ENCODE measurements at places on chromosomes 6 and 20. TPM values are rescaled to one million over a fixed set of nuclear protein-coding genes. Genes with fewer than 3 reads are reported as not detected.

DNA sequence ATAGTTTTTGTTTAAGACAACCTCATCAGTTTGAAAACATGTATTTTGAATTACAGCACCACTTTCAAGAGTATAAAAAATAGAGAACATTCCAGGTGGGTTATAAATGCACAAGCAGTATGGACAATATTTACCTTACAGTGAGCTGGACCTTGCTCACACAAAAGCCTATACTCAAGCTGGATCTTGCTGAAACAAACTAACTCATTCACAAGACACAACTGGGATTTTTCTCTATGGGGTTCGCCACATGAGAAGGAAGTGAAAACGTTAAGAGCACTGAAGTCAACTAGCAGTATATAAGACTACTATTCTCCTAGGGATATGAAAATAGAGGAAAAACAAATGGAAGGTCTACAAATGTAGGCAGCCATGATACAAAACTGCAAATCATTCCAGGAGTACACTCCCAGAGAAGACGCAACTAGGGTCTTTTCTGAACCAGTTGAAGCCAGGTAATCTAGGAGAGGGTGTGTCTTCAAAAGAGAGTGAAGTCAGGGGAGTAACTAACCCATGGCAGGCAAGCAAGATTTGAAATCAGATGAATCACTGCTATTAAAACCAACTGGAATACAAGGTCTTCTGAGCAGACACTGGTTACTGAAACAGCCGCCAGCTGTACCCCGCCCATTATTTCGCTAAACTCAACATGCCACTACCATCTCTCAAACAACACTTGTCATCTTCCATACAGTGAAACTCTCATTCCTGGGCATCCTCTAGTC is 26.5 kb downstream of the STAU1 start:
- DNase-seq: no peak

DNA sequence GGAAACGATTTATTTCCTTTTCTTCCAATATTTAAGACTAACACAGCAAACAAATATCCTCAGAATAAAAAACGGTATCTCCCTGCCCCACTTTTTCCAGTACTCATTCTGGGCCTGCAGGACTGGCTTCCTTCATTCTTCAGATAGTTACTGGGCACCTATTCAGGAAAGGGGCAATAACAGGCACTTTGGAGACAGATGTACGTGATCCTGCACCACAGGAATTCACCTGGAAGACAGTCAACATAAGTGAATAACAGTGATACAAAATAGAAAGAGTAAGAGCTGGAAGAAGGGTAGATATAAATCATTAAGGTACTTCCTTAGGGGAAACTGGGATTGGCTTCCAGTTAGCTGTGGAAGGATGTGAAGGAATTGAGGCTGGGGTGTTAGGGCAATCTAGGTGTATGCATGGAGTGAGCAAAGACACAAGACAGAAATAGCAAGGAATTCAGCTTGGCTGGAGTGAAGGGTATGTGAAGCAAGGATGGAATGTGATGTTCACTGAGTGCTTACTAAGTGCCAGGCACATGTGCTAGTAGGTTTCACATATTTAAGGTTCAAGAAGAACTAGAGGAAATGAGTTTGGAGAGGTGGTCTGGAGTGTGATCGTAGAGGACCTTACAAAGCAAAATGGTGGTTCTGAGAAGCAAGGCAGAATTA is 49.3 kb upstream of the FAM83C start:
- DNase-seq: peak; percentile 56

HCK gene
- not detected for total RNA-seq

DNA sequence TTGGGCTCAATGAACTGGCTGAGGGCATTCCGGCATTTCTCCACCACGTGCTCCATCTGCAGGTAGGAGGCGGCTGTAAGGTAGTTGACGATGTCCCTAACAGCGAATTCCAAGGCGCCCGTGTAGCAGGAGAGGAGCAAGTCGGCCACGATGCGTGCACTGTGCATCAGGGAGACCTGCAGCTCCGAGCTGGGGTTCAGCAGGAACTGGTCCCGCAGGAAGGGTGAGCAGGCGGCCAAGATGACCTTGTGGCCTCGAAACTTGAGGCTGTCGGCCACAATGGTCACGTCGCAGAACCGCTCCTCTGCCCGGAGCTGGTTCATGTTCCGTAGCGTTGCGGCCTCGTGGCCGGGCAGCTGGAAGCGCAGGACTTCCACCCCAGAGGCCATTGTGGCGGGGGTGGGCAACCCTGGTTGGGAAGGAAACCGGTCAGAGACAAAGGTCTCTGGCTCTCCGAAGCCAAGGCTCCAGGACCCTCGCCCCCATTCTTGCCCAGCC is 920 bp downstream of the ZBTB12 start:
- DNase-seq: no peak

LTB gene
- total RNA-seq: not detected

DNA sequence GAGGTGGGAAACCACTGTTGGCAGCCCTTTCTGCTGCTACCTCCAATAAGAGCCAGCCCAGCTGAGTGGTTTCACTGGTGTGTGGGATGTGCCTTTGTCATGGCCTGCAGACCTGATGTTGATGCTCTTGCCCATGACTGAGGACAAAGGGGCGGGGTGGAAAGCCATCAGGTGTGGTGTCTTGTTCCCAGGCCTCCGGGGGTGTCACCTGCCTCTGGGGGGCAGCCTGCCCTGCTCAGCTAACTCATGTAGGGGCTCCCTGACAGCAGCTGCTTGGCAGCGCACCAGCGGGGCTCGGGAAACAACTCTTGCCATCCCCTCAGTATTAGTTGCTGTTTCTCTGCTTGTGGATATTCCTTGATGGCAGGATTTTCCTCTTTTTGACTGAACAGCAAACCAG is 91.3 kb downstream of the LYRM2 start:
- no peak for DNase-seq

RAD21L1 gene
- not detected for total RNA-seq

GRCh38 chr20:9156529-9157280 is 87.8 kb downstream of the PLCB4 start:
- no peak for DNase-seq

- DNase-seq: peak; percentile 87
Measured at GRCh38 chr6:122657601-122658000, 47.4 kb downstream of the PKIB start.

- no peak for DNase-seq
Measured at GRCh38 chr6:17583811-17584210, 16.3 kb upstream of the FAM8A1 start.

DNA sequence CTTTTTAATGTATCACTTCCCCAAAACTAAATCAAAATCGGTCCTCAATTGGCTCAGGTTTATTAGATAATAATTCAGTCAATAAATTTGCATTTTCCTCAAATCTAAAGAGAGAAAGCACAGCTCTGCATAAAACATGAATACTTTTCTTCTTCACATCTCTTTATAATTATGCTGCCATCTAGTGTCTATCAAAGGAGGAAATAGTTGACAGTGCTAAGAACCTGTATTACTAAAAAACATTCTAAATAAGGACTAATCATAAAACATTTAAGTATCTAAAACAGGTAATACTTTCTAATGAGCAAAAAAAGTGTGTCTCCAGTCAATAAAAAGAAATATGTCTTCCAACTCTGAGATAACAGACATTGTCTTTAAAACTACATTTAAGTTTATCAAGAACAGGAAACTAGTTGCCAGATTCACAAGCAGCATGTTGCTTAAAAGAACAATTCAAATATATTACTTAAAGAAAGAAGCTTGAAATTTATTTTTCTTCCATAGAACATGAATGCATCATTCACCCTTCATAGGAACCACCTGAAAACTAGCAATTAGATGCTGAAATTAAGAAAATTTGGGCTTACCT is 56.5 kb upstream of the DST start:
- DNase-seq: peak; percentile 70

MOG gene
- total RNA-seq: not detected

VPS16 gene
- 31.6 TPM for total RNA-seq

DNA sequence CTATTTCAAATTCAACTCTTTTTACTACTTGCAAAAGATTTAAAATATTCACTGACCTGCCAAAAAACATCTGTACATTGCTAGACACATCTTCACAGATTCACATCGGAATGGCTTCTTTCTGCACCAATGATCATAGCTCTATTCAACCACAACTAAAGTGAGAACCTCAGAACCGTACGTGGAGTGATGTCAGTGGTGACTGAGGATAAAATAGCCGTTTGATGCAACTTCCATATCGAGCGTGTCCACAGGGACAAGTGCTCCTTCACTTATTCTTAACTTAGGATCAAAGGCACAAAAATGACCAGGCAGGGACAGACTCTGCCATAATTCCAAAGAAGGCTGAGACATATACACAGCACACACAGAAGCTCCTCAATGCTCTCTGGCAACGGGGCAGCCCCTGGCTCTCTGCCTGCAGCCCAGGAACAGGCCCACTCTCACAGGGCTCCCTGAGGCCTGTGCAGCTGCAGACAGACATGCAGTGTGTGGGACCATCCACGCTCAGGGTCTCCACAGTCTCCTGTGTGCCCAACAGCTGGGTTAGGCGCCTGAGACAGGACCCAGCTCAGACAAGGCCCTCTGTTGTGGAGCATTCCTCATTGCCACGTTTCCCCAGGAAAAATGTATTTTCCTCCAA is 22.8 kb downstream of the FYN start:
- DNase-seq: no peak

DNA sequence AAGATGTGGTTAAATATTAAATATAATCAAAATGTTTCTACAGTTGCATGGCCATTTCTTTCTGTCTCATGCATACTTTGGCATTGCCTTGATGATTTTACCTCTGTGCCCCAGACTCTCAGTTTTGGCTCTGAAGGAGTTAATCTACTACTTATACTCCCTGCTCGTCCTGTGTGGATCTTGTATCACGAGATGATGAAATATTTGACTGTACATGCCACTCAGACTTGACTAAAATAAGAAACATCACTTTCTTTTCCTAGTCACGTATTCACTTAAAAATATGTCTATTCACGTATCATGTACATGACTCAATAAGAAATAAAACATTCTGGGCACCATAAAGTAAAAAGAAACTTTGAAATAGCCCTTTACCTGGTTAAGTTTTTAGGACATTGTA is 397.7 kb downstream of the RFPL4B start:
- DNase-seq: no peak

PRKN gene
- 2.0 TPM for total RNA-seq

DNA sequence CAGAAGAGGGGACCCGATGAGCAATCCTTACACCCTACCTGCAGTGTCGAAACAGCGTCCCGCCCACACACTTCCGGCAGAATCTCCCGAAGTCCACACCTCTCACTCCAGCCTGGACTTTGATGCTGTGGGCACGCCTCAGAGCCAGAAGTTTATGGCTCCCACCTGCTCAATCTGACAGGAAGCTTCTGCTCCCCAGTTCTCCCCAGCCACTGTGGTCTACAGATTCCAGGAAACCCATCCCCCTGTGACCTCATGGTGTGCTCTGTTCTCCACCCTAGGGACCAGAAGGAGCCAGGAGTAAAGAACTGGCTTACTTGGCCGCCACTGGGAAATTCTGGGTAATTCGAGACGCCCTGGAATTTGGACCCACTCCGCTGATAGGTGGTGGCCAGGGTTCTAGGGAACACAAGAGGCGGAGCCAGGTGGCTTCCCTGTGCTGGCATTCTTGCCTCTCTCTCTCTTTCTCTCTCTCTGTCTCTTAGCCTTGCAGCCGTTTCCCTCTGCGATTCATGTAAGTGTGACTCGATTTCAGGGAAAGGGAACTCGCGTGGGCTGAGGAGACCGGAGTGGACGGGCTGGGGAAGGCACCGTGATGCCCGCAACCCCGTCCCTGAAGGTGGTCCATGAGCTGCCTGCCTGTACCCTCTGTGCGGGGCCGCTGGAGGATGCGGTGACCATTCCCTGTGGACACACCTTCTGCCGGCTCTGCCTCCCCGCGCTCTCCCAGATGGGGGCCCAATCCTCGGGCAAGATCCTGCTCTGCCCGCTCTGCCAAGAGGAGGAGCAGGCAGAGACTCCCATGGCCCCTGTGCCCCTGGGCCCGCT is at the start of gene TRIM15:
TRIM15 (plus strand) TSS at position 457 of the 828 bp plus-strand sequence; CDS start at position 596, 139 bp downstream.
- no peak for DNase-seq

DNA sequence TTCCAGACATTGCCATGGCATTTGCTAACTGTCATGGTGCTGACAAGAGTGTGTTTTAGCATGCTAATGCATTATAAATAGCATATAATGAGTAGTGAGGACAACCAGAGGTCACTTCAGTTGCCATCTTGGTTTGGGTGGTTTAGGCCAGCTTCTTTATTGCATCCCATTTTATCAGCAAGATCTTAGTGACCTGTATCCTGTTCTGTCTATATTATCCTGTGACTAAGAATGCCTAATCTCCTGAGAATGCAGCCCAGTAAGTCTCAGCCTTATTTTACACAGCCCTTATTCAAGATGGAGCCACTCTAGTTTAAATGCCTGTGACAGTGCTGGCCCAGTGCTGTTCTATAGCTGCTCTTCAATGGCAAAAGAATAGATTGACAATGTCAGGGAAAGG is 781.0 kb upstream of the ADGRB3 start:
- peak; percentile 4 for DNase-seq

HS3ST5 gene
- total RNA-seq: 0.09 TPM

DNA sequence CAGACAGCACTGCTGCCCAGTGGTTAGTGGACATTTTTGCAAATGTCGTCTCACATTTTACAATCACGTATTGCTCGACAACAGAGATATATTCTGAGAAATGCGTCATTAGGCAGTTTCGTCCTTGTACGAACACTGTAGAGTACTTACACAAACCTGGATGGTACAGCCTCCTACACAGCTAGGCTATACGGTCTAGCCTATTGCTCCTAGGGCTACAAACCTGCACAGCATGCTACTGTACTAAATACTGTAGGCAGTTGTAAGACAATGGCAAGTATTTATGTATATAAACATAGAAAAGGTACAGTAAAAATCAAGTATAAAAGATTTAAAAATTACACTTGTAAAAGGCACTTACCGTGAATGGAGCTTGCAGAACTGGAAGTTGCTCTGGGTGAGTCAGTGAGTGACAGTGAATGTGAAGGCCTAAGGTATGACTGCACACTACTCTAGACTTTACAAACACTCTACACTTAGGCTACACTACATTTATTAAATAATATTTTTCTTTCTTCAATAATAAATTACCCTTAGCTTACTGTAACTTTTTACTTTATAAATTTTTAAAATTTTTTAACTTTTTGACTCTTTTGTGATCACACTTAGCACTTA is 43.1 kb downstream of the ALDH5A1 start:
- no peak for DNase-seq

RPP21 gene
- total RNA-seq: 25.1 TPM

KHDC1L gene
- not detected for total RNA-seq

BPI gene
- total RNA-seq: 1.4 TPM

OSER1 gene
- 12.6 TPM for total RNA-seq

MUC21 gene
- total RNA-seq: not detected

DNA sequence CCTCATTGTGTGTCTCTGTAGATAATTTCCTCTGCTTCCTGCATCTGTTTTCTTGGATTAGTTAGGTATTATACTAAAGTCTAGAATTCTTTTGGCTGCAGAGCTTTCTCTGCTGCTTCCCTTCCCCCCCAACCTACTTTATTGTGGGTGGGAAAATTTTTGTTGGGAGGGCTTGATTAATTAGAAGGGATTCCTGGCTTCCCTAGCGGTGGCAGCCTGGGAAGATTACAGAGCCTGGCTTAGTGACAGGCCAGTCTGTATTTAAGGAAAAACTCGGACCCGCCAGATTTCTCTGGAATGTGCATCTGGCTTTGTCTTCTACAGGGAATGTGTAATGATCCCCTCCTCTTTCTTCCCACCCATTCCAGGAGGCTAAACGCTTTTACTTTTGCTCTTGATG is 31.2 kb downstream of the SLX4IP start:
- DNase-seq: peak; percentile 76

- peak; percentile 1 for DNase-seq
Measured at GRCh38 chr6:162621246-162621645, 106.3 kb downstream of the PRKN start.
